ENCODE measurements at places on chromosomes 5 and 9.

GRCh38 chr5:154112255-154112654, 73.5 kb downstream of the MFAP3 start:
- no peak for DNase-seq

DNA sequence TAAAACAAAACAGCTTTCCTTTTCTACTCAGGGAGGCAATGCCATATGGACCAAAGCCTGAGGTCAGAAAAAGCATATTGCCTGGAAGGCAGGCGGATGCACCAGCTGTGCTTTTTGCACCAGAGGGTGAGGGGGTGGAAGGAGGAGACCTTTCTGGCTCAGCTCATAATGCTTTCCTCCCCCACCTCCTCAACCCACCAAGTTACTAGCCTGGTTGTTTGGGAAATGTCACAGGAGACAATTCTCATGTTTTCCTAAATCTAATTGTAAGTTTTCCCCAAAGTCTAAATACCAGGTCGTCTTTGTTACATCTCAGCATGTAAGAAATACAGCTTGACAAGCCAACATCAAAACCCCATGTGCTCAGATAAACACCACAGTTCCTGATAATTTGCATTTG, 72.6 kb upstream of the DMRTA1 start:
- DNase-seq, result no peak

- no peak for DNase-seq
Observed at GRCh38 chr9:135080286-135081263, 6.9 kb upstream of the OLFM1 start.

DNA sequence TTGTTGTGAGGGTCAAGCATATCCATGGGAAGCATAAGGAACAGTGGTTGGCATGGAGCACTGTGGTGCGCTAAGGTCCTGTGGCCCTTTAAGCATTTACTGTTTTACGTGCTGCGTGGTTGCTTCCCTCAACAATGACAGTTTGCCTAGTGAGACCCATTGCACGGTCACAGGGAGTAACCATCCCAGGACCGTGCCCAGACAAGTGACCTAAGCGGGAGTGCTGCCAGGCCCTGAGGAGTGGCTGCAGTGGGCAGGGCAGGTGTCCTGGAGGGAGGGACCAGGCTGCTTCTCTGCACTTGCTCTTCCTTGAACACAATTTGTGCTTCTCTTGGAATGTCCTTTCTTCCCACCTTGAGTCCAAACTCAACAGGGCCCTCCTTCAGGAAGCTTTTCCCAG, 64.6 kb downstream of the RGS3 start:
- DNase-seq, result no peak

GRCh38 chr5:124662181-124662781, 84.2 kb downstream of the ZNF608 start:
- DNase-seq, result no peak

- no peak for DNase-seq
Observed at GRCh38 chr5:66647146-66647856, 51.1 kb downstream of the MAST4 start.

- DNase-seq, result no peak
Observed at GRCh38 chr5:145158730-145159129, 676.4 kb downstream of the PRELID2 start.

DNA sequence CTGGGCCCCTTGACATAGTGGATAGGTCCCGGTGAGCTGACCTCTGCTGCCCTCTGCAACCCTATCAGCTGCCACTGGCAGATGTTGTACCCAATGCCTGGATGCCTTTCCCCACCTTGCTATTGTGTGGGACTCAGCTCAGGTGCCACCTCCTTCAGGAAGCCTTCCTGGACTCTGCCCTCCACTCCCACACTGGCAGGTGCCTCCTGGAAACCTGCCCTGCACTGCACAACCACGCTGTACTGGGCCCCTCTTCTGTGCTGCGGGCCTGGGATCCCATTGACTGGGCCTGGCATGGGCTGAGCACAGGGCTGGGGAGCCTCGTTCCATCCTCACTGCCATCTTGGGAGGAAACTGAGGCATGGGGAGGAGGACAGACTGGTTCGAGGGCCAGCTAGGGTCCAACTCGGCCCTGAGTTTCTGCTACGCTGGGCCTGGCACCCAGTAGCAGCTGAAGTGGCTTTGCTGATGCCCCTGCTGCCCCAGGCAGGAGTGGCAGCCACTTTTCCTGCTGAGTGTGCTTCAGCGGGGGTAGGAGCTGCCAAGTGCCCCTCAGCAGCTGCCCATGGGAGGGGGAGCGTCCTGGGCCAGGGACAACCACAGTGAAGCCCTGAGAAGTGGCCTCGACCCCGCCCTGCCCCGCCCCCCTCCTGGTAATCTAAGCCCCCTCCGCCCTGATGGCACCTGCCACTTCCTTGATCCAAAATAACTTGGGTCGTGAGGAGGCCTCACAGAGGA, 1.3 kb downstream of the AK1 start:
- DNase-seq, result no peak

GRCh38 chr5:128350705-128351104, 187.3 kb downstream of the FBN2 start:
- no peak for DNase-seq

- DNase-seq, result no peak
Observed at GRCh38 chr5:169626779-169627178, 10.3 kb upstream of the DOCK2 start.

DNA sequence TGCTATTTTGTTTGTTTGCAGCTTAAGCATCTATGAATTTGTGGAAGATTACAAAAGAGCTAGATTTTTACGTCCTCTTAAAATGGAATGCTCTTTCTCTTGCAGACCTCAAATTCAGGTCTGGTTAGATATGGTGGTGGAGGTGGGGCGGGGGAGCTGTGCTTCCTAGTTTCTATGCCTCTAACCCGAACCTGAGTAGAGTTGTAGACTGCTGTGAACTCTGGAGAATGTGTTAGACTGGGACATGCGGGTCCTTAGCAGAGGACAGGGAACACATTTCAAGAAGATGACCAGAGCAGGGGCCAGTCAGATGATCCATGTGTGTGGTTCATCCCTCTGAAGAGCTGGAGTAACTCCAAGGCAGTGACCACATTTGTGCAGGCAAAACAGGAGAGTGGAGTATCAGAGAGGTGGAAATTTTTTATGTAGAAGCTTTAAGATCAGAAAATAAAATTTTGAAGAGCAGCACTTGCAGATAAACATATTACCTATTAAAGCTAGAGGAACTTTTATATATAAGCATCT, 154.9 kb downstream of the FAM174A start:
- no peak for DNase-seq

- no peak for DNase-seq
Observed at GRCh38 chr5:175309218-175309810, 134.7 kb downstream of the DRD1 start.

DNA sequence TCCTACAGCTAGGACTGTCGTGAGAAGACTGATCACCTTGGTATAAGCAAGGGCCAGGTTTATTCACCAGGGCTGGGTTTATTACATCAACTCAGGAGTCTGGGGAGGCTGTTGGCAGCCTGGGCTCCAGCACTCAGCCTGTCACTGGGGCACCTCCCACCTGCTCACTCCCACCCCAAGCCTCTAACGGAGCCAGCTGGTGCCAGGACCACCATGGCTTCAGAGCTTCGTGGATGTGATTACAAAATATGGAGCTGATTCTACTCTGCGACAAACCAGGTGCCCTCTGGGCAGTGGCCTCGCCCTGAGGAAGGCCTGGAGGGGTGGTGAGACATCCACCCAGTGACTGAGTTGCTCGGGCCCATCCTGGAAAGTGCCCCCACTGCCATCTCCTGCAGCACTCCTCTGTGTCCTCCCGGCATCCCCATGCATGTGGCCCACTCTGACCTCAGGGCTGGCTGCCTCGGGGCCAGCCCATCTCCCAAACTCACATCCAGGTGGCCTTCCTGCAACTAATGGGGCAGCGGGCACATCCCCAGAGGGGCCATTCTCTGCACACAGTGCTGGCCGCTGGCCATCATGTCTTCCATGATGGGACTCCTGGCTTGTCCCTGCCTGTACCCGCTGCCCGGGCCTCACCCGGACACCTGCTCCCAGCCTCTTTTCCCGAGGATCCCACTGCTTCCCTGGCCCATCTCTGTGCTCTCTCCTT, 49.6 kb downstream of the SECISBP2 start:
- no peak for DNase-seq

- DNase-seq, result no peak
Observed at GRCh38 chr5:7888901-7889300, 20.0 kb downstream of the MTRR start.

GRCh38 chr9:84939774-84940173, 270.2 kb downstream of the NTRK2 start:
- DNase-seq, result no peak

DNA sequence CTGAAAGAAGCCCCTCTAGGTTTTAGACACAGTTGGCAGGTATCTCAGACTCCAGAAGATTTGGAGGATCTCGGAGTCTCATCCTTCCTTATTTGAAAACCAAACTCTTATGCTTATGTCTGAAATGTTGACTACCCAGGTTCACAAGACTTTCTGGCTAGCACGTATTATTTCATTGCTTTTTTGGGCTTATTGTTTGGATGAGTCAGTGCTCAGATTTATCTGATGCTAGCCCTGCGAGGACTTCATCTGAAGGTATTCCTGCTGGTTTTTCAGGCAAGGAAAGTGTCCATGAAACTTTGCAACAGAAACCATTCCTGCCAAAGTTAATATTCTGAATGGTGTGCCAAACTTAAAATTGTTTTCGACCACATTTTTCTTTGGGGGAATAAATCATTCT, 8.5 kb downstream of the OSTF1 start:
- no peak for DNase-seq

DNA sequence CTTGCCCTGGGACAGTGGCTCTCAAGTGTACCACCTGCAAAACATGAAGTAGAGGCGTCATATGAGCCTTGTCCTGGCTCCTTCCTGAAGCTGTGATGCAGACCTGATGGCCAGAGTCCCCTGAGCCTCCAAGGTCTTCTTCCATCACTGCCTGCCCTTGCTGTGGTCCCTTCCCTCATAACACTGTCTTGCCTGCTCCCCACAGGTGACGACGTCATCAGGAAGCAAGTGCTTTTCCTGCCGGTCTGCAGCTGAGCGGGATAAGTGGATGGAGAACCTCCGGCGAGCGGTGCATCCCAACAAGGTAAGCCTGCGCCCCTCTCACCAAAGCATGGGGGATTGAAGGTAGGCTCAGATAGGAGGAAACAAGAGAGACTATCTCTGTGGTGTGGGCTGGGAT, 107.3 kb downstream of the DAB2IP start:
- no peak for DNase-seq

DNA sequence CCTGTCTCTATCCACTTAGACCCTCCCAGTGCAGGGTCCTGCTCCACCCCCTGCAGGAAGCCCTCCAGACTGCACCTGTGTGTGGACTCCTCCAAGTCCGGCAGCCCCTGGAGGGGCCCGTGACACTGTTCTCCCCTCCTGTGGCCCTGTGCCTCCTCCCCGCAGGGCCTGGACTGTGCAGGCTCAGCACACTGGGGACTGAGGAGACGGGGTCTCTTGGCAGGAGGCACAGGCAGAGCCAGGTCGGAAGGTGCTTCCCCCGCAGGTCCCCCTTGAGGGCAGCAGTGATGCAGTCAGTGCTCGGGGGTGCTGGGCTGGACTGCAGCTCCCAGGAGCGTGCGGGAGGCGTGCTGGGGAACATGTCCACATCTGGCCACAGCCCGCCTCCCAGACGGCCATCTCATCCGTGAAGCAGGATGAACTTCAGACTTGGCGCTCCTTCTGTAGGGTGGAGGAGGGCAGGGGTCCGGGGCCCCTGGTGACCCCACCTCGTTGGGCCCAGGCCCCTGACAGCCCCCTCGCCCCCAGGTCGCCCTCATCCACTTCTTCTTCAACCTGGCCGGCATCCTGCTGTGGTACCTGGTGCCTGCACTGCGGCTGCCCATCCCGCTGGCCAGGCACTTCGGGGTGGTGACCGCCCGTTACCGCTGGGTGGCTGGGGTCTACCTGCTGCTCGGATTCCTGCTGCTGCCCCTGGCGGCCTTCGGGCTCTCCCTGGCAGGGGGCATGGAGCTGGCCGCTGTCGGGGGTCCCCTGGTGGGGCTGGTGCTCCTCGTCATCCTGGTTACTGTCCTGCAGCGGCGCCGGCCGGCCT, 4.9 kb downstream of the SLC34A3 start:
- no peak for DNase-seq

DNA sequence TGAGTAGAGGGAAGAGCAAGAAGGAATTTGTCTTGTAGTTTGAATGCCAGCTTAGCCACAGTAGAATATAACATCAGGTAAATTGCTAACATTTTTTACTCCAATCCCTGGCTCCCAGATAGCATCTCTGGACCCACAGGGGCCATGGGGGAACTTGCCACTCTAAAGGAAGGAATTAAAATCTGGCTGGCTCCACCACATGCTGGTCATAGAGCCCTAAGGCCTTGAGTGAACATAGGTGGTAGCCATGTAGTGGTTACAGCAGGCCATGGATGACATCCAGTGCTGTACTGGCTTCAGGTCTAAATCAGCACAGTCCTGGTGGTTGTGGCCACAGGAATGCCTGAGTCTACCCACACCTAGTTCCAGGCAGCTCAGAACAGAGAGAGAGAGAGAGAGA, 109.9 kb upstream of the RGMB start:
- DNase-seq, result no peak

DNA sequence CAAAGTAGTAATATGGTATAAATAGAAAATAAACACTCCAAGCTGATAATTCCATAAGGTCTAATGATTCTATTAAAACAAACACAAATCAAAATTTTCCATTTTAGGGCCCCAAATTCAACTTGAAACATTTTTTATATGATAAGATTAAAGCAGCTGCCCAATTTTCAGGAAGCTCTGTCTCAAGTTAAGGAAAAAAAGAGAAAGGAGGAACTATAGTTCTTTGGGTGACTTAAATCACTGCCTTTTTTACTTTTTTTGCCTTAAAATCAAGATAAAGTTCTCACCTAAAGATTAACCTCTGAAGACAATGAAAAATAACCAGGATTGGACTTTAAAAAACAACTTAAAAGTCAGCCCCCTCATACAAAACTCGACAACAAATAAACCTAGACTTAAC, 76.0 kb upstream of the IFNE start:
- DNase-seq, result no peak

- DNase-seq, result peak; percentile 38
Observed at GRCh38 chr5:1666812-1667588, 132.6 kb downstream of the MRPL36 start.

GRCh38 chr9:120610975-120611689, 31.2 kb upstream of the CDK5RAP2 start:
- DNase-seq, result peak; percentile 63
